Left lung (tissue), 14 donors: ENCODE measurements at places on chromosomes 12 and 14. TPM values are rescaled to one million over a fixed set of nuclear protein-coding genes. Genes with fewer than 3 reads are reported as not detected.

DNA sequence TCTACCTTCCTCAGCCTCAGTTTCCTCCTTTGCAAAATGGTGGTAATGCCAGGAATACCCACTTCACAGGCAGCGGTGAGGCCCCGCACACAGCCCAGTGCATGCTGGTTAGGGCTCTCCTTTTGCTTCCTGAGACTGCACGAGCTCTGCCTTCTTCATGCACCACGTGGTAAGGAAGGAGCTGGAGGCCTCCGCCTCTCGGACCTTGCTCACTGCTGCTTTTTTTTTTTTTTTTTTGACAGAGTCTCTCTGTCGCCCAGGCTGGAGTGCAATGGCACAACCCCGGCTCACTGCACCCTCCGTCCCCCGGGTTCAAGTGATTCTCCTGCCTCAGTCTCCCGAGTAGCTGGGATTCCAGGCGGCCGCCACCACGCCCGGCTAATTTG lies 18.1 kb downstream of the TAMALIN start:
- no peaks in the 10 kb centered on the region for H3K27me3 ChIP-seq
- H3K4me3 ChIP-seq, result peak overlapping the region; percentile 47
- peak overlapping the region; percentile 76 for H3K27ac ChIP-seq
- DNase-seq, result peak; percentile 68
- peaks cover 3% of the 10 kb centered on the region for H3K4me1 ChIP-seq
- no peaks in the 10 kb centered on the region for H3K36me3 ChIP-seq

GRCh38 chr12:4448943-4449850 lies 3.6 kb upstream of the FGF6 start:
- no peak overlapping the region for H3K4me3 ChIP-seq
- no peaks in the 10 kb centered on the region for H3K36me3 ChIP-seq
- no peak for DNase-seq
- H3K27me3 ChIP-seq, result no peaks in the 10 kb centered on the region
- no peaks in the 10 kb centered on the region for H3K4me1 ChIP-seq

DNA sequence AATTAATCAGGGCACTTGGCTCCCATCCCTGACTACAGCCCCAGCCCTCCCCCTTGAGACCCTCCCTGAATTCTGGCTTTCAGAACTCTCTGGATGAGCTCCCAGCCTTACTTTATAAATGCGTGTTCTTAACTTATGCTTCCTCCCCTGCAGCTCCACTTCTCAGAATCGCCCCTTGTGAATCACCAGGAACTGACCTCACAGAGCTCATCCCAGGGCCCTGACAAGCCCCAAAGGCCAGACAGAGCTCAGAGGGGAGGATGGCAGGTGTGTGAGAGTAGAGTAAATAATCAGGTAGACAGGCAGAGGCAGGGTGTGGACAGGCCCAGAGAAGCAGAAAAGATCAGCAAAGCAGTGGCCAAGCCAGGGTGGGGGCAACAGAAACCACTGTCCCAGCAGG lies 68.2 kb upstream of the FOXN3 start:
- no peaks in the 10 kb centered on the region for H3K36me3 ChIP-seq
- H3K4me3 ChIP-seq, result no peak overlapping the region
- no peak for DNase-seq
- H3K27ac ChIP-seq, result peak overlapping the region; percentile 5
- H3K27me3 ChIP-seq, result no peaks in the 10 kb centered on the region

GRCh38 chr12:108619369-108620160 lies 14.1 kb downstream of the SELPLG start:
- H3K4me1 ChIP-seq, result peaks cover 75% of the 10 kb centered on the region
- H3K27ac ChIP-seq, result no peak overlapping the region
- H3K4me3 ChIP-seq, result no peak overlapping the region
- no peak for DNase-seq
- no peaks in the 10 kb centered on the region for H3K36me3 ChIP-seq

GRCh38 chr12:49584591-49584990 lies 16.6 kb upstream of the MCRS1 start:
- no peaks in the 10 kb centered on the region for H3K36me3 ChIP-seq
- DNase-seq, result no peak
- H3K4me1 ChIP-seq, result no peaks in the 10 kb centered on the region
- H3K27ac ChIP-seq, result no peak overlapping the region

DNA sequence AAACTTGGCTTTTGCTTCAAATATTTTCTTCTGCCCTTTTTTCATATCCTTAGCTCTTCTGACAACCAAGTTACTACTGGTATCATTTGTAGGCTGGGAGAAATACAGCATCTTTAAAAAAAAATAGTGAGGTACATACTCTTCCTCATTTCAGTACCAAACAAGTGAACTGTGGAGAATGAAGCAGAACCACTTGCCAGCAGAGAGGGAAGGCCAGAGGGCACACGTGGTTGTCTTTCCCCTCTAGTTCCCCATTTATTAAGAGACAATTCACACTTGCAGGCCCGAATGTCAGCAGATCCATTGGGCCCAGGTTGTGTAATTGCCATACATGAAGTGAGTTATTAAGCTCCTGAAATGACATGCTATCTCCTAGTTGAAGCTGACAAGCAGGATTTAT lies 3.2 kb downstream of the SUSD6 start:
- peak overlapping the region; percentile 66 for H3K4me3 ChIP-seq
- peaks cover 63% of the 10 kb centered on the region for H3K4me1 ChIP-seq
- DNase-seq, result no peak
- H3K27me3 ChIP-seq, result no peaks in the 10 kb centered on the region
- no peaks in the 10 kb centered on the region for H3K36me3 ChIP-seq
- H3K27ac ChIP-seq, result peak overlapping the region; percentile 98

GRCh38 chr12:48977290-48978281 lies 536 bp upstream of the WNT1 start:
- H3K27me3 ChIP-seq, result peaks cover 98% of the 10 kb centered on the region
- no peak overlapping the region for H3K27ac ChIP-seq
- H3K4me1 ChIP-seq, result peaks cover 44% of the 10 kb centered on the region
- H3K36me3 ChIP-seq, result no peaks in the 10 kb centered on the region

- no peak for DNase-seq
- no peaks in the 10 kb centered on the region for H3K27me3 ChIP-seq
- no peak overlapping the region for H3K4me3 ChIP-seq
- no peaks in the 10 kb centered on the region for H3K4me1 ChIP-seq
- no peak overlapping the region for H3K27ac ChIP-seq
These were observed 46.0 kb upstream of the CHST11 start for GRCh38 chr12:104410786-104411185.

- H3K36me3 ChIP-seq, result no peaks in the 10 kb centered on the region
- H3K27me3 ChIP-seq, result no peaks in the 10 kb centered on the region
- H3K4me1 ChIP-seq, result peaks cover 44% of the 10 kb centered on the region
- peak within 1 kb of the TSS; percentile 100 for H3K27ac ChIP-seq
- H3K4me3 ChIP-seq, result peak within 1 kb of the TSS; percentile 86
These were observed at the start of gene ZBTB1 for GRCh38 chr14:64504310-64504896. ZBTB1 (plus strand) TSS chr14:64504770; CDS start chr14:64521505, 16,735 bp downstream.

The SMCO2 gene
- 0.52 TPM for total RNA-seq

The NKX2-1 gene
- 251 TPM for total RNA-seq

The SLC25A21 gene
- total RNA-seq, result 1.0 TPM

The SDR9C7 gene
- not detected for total RNA-seq

The SLC2A3 gene
- 83.2 TPM for total RNA-seq
